ENCODE measurements at places on chromosomes 11 and 22. TPM values are rescaled to one million over a fixed set of nuclear protein-coding genes. Genes with fewer than 3 reads are reported as not detected.
A peak's percentile ranks its signal among the peaks of the same experiment; 100 is the strongest.

DNA sequence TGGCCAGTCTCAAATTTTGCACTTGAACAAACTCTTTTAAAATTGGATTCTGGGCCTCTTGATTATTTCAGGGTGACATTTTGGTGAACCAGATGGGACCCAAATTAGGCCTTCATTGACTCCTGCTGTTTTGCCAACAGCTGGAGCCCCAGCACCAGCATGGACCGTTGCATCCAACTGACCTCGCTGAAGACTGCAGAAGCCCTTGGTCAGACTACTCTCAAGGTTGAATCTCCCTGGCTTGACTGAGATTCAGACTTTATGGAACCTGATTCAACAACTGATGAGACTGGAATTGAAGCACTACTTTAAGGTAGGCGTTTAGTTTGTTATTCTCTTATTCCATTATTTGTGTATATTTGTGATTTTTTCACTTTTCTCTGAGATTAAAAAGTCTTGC, 41.7 kb downstream of the NARS2 start:
- no peak for DNase-seq
- no peaks in the 10 kb centered on the region for H3K36me3 ChIP-seq
- no peaks in the 10 kb centered on the region for H3K27me3 ChIP-seq
- peak overlapping the region; percentile 36 for H3K27ac ChIP-seq

GRCh38 chr11:71948314-71949027, 19.6 kb downstream of the RNF121 start:
- no peaks in the 10 kb centered on the region for H3K27me3 ChIP-seq
- H3K36me3 ChIP-seq, result no peaks in the 10 kb centered on the region
- no peak overlapping the region for H3K27ac ChIP-seq
- no peaks in the 10 kb centered on the region for H3K4me1 ChIP-seq
- DNase-seq, result no peak

DNA sequence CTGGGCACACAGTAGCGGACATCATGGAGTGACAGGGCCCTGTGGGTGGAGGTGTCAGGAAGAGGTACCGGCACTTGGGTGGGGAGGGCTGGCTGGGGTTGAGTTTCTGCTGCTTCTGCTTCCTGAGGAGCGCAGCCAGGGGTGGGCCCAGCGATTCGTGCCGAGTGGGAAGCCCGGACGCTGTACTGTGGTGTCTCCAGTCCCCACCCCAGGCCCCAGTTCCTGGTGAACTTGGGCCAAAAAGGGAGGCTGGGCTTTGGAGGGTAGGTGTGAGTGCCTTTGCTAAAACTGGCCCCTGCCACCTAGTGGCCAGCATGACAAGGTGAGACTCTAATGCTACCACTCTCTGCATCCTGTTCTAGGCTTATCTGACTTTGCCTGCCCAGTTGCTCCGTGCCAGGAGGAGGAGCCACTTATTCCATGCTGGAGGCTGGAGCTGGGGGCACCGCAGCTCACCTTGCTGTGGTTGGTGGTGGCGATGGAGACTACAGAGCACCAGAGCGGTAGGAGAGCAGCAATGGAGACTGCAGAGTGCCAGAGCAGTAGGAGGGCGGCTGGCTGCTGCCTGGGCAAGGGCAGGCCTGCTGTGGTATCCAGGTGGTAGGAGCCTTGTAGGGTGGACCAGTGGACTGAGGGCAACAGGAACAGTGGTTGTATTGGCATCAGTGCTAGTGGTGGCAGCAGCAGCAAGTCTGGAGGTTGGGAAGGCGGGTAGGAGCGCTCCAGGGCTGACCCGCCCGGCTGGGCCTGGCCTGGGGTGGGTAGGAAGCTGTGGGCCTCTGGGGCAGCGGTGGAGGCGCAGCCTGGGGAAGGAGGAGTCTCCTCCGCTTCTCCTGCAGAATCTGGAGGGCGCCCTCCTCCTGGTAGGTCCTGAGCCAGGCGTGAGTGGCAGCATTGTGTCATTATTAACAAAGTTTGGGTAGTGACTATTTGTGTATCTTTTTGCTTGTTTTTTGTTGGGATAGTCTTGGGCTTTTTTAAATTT, 2.2 kb upstream of the RFPL2 start:
- H3K36me3 ChIP-seq, result no peaks in the 10 kb centered on the region
- no peak overlapping the region for H3K4me3 ChIP-seq
- H3K4me1 ChIP-seq, result peaks cover 44% of the 10 kb centered on the region

- H3K27me3 ChIP-seq, result no peaks in the 10 kb centered on the region
- no peak overlapping the region for H3K27ac ChIP-seq
Observed at GRCh38 chr11:133249065-133249464, 283.2 kb downstream of the OPCML start.

DNA sequence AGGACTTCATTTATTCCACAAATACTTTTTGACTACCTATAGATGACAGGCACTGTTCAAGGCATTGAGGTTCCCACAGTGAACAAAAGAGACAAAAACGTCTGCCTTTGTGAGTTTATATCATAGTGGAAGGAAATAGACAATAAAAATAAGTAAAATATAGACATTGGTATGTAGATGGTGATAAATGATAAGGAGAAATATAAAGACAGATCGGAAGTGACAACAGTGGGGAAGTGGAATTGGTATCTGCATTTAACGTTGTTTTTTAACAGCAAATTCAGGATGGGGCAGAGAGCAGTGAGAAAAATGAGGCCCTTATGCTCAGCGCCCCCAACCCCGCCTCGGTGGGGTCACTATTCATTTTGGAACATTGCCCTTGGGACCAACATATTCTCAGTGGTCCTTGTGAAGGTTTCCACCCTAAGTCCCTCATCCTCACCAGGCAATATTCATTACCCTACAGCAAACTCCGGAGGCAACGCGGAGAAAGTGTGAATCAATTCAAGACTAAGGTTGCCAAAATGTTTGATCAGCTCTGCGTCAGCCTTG, 627 bp upstream of the PEX26 start:
- H3K36me3 ChIP-seq, result peaks cover 22% of the 10 kb centered on the region
- peak overlapping the region; percentile 84 for H3K27ac ChIP-seq
- H3K4me3 ChIP-seq, result peak overlapping the region; percentile 91
- no peak for DNase-seq

DNA sequence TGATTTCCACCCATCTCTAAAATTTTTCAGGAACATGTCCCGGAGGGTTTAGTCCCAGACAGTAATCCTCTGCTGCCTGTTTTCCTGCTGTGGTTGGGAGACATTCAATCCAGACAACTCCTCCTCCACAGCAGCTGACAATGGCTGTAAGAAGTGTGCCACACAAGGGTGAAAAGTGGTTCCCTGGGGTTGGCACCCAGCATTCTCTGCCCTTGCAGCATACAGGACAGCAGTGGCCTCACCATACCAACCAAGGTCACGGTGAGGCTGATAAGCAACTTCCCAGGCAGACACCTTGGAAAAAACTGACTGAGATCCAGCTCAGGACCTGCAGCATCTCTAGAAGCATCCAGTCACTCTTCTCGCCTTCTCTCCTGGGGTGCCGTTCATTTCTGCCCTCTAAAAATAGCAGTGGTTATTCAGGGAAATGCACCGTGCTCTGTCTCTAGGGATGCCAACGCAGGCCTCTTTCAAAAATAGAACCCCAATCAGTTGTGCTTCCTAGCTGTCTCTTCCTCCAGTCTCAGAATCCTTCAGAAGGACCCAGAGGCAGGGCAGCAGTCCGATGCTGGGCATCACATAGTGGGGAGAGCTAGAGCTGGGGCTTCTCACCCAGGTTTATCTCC, 241.0 kb downstream of the TENM4 start:
- H3K27ac ChIP-seq, result no peak overlapping the region
- no peaks in the 10 kb centered on the region for H3K27me3 ChIP-seq
- H3K4me3 ChIP-seq, result no peak overlapping the region
- no peaks in the 10 kb centered on the region for H3K4me1 ChIP-seq
- DNase-seq, result no peak

DNA sequence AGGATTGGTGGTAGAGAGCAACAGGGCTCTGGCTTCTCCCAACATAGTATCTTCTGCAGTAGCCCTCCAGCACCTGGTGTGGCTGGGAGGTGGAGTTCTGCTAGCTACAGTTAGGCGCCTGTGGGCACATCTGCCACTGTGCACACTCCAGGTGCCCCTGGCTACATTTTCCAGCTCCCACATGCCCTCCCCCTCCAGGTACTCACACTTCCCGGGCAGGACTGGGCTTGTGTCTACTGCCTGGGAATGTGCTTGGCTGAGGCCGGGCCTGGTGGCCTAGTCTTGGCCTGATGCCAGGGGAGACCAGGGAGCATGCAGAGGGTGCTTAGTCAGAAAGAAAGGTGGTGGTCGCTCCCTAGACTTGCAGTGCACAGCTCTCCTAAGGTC, 15.8 kb downstream of the PHLDB1 start:
- H3K4me1 ChIP-seq, result peaks cover 15% of the 10 kb centered on the region
- H3K27me3 ChIP-seq, result peaks cover 7% of the 10 kb centered on the region
- no peaks in the 10 kb centered on the region for H3K36me3 ChIP-seq
- H3K27ac ChIP-seq, result no peak overlapping the region
- no peak overlapping the region for H3K4me3 ChIP-seq

GRCh38 chr11:22582151-22582410, 43.5 kb downstream of the FANCF start:
- H3K27ac ChIP-seq, result no peak overlapping the region
- peaks cover under 1% of the 10 kb centered on the region for H3K27me3 ChIP-seq
- no peaks in the 10 kb centered on the region for H3K36me3 ChIP-seq
- H3K4me1 ChIP-seq, result no peaks in the 10 kb centered on the region
- DNase-seq, result no peak
- H3K4me3 ChIP-seq, result no peak overlapping the region

DNA sequence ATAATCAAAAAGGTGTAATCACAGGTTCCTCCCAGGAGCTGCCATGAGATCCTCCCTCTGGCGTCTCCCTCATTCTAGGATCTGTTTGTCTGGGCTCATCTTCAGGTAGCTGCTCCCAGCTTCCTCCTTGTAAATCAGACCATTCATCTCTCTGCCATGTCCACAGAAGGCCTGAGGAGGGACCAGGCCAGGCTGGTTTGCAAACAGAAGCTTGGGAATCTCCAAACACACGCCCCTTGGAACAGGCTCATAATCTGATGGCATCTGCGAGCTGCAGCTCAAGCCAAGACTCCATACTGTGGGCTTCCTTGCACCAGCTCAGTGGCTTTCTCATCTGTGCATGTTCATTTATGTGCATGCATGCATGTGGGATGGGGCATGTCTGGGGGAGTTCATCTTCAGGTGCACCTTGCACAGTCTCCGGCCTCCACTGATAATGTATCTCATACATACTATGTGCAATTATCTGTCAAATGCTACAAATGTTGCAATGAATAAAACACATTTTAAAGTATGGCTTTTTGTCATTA, 134.9 kb downstream of the NXPE2 start:
- H3K36me3 ChIP-seq, result no peaks in the 10 kb centered on the region
- no peaks in the 10 kb centered on the region for H3K4me1 ChIP-seq
- H3K27me3 ChIP-seq, result no peaks in the 10 kb centered on the region
- no peak overlapping the region for H3K27ac ChIP-seq

DNA sequence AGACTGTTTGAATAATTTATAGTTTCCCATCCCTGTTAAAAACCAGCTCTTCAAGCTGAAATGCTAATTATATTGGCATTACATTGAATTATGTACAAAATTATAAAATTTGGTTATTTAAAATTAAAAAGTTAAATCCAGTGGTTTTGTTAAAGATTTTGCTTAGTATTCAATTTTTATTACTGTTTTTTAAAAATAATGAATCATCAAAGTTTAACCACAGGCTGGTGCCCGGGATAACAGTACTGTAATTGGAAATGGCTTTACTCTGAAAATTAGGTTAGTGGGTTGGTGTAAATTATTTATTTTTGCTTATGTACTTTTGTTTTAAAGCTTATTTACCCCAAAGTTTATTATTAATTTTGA, 45.4 kb upstream of the WEE1 start:
- H3K27ac ChIP-seq, result no peak overlapping the region
- peaks cover 31% of the 10 kb centered on the region for H3K36me3 ChIP-seq
- H3K4me3 ChIP-seq, result no peak overlapping the region
- no peak for DNase-seq

DNA sequence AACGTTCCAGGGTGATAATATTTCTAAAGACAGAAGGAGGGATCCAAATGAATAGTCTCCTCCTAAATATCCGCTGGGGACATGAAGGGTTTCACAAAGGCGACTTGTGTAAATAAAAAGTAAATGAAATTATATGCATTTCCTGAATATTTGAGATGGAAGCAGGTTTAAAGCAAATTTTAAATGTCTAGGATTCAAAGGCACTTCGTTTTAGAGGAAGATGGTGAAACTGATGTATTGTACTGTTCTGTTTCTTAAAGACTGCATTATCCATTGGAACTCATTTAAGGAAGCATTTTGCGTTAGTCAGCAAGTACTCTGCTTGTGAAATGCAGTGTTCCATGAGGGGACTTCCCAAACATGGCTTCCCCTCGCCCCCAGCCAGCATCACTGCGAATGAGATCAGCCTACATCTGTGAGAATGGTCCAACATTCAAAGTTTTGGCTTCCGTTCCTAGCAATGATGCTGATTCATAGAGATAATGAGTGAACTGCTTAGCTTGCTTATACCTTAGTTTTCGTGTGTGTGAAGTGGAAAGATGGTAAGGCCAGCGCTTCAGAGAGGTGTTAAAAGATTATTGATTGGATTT, 1.5 kb downstream of the RAB39A start:
- no peak overlapping the region for H3K27ac ChIP-seq
- no peaks in the 10 kb centered on the region for H3K36me3 ChIP-seq
- DNase-seq, result no peak
- no peak overlapping the region for H3K4me3 ChIP-seq

DNA sequence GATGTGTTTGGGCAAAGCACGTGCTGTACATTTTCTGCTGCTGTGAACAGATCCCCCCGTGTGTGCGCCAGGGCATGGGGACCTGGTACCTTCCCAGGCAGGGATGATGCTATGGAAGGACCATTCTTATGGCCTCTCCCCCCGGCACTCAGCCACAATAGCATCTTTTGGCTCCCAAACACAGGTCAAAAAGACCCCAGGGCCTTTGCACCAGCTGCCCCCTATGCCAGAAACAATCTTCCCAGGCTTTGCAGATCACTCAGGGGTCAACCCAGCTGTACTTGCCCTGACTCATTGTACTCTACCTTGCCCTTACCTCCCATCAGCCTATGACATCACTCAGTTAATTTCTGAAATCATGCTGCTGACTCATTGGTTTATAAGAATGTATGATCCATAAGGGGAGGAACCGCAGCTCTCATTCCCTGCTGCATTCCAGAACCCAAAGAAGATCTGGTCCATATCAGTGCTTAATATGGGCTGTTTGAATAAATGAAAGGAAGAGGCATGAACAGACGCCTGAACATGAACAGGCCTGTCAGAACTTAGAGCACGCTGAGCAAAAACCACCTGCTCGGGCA, 100.7 kb downstream of the CELSR1 start:
- H3K36me3 ChIP-seq, result no peaks in the 10 kb centered on the region
- DNase-seq, result no peak
- no peak overlapping the region for H3K4me3 ChIP-seq
- H3K27ac ChIP-seq, result no peak overlapping the region
- H3K4me1 ChIP-seq, result peaks cover 15% of the 10 kb centered on the region

GRCh38 chr11:2570841-2571597, 126.2 kb downstream of the KCNQ1 start:
- no peak overlapping the region for H3K27ac ChIP-seq
- DNase-seq, result no peak
- H3K27me3 ChIP-seq, result no peaks in the 10 kb centered on the region
- no peaks in the 10 kb centered on the region for H3K36me3 ChIP-seq
- H3K4me3 ChIP-seq, result no peak overlapping the region

- H3K4me3 ChIP-seq, result no peak overlapping the region
- peaks cover 3% of the 10 kb centered on the region for H3K27me3 ChIP-seq
- no peaks in the 10 kb centered on the region for H3K4me1 ChIP-seq
- no peaks in the 10 kb centered on the region for H3K36me3 ChIP-seq
- no peak overlapping the region for H3K27ac ChIP-seq
Observed at GRCh38 chr11:130546901-130547694, 98.7 kb downstream of the ADAMTS15 start.

The OR2AG2 gene
- not detected for total RNA-seq

The TSGA10IP gene
- not detected for total RNA-seq

The CABP4 gene
- 22.8 TPM for total RNA-seq

The NCAPH2 gene
- 106 TPM for total RNA-seq

The EMSY gene
- total RNA-seq, result 36.0 TPM

The NLRP10 gene
- not detected for total RNA-seq

The LRFN4 gene
- 3.4 TPM for total RNA-seq

Data from natural killer cell (primary cell).